ENCODE measurements at places on chromosomes 16 and 17.

DNA sequence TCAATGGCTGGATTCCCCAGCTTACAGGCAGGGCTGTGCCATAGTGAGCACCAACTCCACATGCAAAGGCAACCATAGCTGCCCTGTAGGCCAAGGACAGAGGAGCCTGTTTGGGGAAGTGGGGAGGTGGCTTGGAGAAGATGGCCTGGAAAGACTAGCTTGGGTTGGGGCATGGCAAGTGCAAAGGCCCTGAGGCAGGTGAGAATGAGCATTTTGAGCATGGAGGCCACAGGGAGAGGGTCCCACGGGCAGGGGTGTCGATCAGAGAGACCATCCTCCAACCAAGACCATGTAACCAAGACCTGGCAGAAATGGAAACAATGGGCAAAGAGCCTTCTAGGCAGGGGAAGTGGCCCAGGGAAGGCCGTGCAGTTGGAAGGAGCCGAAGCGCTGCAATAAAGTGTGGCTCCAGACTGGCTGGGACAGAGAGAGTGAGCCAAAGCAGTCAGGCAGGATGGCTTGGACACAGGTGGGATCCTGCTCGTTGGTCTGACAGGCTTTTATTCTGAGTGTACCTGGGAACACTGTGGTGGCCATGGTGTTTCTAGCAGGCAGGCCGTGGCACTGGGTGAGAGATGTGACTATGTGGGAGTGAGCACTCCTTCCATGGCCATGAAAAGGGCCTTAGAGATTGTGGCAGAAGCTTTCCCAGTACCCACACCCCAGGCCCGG is 24.8 kb upstream of the MPRIP start:
- no peak for DNase-seq

- no peak for DNase-seq
These were observed 11.8 kb upstream of the TEKT1 start for GRCh38 chr17:6843241-6843880.

DNA sequence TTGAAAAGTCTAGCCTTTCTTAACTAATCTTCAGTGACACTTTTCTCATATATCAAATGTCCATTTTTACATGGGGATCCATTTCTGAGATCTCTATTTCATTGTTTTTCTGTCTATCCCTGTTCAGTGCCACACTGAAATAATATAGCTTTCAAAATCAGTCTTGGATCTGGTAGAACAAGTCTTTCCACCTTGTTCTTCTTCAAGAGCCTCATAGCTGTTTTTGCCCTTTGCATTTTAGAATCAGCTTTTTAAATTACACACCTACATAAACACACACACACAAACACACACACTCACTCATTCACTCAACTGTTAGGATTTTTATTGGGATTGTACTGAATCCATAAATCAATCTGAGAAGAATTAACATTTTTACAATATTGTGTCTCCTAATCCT is 19.2 kb downstream of the GSDMB start:
- DNase-seq = no peak

- DNase-seq = no peak
These were observed 9.8 kb upstream of the CMTM3 start for GRCh38 chr16:66594739-66595138.

- no peak for DNase-seq
These were observed 137.6 kb downstream of the ITFG1 start for GRCh38 chr16:47323241-47323640.

GRCh38 chr16:65457084-65457483 is 335.2 kb upstream of the CDH11 start:
- no peak for DNase-seq

GRCh38 chr17:48351911-48352332 is 78.1 kb downstream of the SKAP1 start:
- no peak for DNase-seq

- DNase-seq = no peak
These were observed 118.2 kb upstream of the ZNF750 start for GRCh38 chr17:82957961-82958561.

DNA sequence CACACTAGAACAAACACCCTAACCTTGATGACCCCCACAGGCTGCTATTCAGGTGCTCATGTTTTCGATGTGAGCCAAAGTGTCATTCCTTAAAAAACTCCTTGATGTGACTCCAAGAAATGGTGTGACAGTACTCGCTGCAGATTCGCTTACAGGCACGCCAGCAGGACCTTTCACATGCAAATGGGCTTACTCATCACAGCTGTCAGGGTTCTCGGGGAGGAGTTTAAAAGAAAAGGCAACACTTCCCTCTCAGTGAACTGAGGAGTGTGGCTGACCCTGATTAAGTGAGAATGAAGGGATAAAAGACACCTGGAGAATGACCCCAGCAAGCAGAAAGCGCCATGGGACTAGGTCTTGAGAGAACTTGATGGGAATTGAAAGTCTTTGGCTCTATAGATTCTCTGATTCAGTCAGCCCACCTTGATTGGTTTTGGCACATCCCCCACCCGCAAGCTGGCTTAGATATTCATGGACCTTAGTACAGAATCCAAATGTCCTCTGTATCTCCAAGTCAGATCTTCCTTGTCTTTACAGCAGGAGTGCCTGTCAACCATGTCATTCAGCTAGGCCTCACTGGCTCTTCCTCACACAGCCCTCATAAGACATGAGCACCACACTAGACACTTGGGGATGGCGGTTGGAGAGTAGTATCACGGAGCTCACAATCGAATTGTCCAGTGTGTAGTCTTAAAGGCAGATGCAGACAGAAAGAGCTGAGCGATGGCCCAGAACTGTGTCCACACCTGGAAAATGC is 82.6 kb downstream of the HIC1 start:
- DNase-seq = no peak

GRCh38 chr17:75628425-75628824 is 4.8 kb upstream of the SMIM5 start:
- DNase-seq = peak; percentile 32

GRCh38 chr16:51549836-51550235 is 398.8 kb upstream of the SALL1 start:
- no peak for DNase-seq

- DNase-seq = peak; percentile 38
These were observed 8.2 kb downstream of the FN3K start for GRCh38 chr17:82743344-82744219.

GRCh38 chr16:49216593-49216992 is 65.0 kb downstream of the CBLN1 start:
- no peak for DNase-seq

DNA sequence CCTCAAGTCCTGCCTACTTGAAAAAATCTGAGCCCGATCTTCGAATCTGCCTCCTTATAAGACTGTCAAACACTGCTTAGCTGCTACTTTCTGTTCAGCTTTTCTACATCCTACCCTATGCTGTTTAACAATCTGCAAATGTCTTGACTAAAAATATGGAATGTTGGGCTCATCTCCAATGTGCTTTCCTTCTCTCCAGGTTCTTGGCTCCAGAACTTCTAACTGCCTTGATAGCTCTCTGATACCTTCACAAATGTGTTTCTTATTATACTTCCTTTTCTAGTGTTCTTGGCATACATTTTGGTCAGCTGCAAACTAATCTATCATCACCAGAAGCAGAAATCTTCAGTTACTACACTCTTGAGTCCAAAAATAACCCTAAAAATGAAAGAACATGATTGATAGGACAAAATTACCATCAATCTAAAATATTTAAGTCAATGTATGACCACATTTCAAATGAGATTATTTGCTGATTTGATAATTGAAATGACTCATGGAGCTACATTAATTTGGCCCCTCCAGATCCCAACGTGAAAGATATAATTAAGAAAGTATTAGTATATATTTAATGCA is 372.3 kb upstream of the MON1B start:
- no peak for DNase-seq

DNA sequence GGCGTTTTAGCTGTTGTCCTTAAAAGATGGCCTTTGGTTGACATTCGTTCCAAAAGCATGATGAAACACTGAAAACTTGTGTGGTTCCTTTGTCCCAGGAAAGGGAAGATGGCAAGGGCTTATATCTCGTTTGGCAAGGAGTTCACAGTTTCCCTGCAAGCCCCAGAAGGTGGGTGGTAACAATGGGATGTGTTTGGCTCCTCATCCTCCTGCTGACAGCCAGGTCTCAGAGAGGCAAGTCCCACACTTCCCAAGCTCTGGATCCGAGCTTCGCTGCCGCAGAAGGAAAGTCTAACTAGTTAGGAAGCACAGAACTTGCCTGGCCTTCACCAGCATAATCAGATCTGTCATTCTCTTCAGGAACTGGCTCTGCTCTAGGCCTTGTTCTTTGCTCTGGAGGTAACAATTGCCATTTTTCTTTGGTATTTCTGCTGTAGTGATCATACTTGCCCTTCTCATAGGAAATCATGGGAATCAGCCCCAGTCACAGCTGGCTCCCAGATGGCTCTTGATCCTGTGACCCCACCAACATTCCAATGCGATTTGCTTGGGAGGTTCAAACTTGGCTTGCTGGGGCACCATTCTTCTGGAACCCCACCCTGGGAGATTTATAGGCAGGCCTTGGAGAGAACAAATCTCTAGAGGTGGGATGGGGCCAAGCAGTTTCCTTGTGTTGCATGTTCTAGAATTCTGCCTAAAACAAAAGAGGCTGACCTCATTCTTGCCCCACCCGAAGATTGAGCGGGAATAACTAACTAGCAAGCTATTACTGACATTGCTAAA is 17.9 kb downstream of the KPNA2 start:
- no peak for DNase-seq

DNA sequence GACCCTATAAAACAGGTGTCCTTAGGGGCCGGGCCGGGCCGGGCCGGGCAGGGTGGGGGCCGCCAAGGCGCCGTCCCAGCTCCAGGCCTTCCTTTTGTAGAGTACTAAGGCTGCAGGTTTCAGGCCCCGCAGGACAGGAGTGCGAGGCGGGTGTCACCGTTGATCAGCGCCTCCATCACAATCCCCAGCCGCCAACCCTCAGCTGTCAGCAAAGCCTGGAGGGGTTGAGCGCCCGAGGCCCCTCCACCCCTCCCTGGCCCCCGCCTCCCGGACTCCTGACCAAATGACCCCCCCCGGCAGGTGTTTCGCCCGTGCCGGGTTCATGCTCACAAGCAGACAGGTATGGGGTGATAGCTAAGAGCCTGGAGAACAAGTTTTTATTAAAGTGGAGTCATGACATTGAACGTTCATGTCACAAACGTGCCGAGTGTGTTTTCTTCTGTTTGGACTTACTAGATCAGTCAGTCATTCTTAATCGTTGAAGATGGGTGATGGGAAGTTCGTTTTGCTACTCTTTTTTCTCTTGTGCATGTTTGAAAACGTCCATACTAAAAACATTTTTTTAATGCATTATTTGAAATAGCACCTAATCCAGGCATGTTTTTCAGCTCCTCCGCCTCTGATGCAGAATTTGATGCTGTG is 534 bp downstream of the ARL2BP start:
- DNase-seq = peak; percentile 73

All from lower lobe of right lung (tissue), 2 donors.